ENCODE measurements at places on chromosomes 11 and 22.

GRCh38 chr11:61766353-61766841 lies 14.0 kb downstream of the MYRF start:
- DNase-seq: no peak

DNA sequence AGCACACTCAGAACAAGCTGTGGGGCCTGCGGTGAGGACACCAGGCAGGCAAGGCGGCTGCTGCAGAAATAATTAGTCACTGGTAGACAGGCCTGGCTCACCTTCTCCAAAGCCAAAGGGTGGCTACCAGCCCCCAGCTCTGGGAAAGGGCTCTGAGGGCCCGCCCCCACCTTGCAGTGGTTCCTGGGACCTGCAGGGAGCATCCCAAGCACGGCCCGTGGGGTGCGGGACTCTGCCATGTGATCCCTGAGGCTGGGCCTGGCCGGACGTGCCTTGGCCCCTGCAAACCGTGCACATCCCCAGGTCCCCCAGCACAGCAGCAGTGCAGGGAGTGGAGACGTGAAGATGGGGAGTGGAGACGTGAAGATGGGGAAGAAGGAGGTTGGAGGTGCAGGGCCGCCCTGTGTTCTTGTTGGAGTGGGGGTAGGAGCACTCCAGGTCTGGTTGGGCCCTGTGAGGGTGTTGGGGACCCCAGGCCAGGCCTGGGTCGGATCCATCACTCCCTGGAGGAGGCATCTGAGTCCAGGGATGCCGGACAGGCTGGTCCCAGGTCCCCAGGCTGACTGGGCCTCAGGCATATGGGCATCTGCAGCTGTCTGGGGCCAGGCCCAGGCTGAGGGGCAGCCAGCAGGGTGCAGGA lies 41.9 kb downstream of the RTN4R start:
- no peak for DNase-seq

DNA sequence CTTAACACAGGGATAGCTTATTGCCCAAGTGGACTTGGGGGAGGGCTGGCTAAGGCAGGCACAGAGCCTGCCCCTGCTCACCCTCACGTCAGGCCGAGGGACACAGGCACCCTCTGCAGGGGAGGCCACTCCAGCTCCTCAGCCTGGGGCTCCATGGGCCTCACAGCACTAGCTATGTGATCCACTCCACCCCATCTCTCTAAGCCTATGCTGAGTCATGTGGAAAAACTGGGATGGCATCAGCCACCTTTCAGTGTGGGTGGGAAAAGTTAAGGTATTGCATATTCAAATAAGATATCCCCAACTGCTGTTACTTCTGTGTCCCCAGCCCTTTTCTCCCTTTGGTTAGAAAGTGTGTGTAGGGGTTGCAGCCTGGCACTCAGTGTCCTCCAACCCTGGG lies 22.3 kb downstream of the RANGAP1 start:
- no peak for DNase-seq

GRCh38 chr11:75663808-75664207 lies 5.0 kb downstream of the MAP6 start:
- no peak for DNase-seq

- no peak for DNase-seq
Measured at GRCh38 chr22:35938226-35938625, 90.4 kb downstream of the RBFOX2 start.

DNA sequence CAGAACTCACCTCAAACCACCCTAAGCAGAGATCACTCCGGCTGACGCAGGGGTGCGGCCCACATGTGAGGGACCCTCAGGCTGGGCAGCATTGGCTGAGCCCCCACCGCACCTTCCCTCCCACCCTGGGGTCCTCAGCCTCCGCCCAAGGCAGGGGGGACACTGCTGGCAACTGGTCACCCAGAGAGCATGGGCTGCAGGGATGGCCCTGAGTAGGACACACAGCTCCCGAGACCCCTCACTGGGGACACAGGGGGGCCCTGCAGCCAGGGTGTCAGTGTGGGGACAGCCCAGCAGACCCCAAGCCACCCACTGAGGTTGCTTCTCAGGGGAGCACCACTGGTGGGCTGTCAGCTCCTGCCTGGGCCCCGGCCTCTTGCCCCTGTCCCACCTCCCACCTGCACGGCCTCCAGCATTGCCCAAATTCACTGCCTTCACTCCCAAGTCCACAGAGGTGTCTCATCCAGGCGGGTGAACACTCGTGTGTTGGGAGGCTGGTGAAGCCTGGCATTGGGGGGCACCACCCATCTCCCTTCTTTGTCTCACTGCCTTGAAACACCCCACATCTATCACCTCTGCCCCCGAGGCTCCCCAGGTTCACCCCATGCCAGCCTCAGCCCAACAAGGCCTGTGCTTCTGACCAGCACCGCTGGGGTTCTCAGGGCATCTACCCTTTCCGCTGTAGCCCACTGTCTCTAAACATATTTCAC lies 4.7 kb downstream of the C11orf21 start:
- DNase-seq: no peak

DNA sequence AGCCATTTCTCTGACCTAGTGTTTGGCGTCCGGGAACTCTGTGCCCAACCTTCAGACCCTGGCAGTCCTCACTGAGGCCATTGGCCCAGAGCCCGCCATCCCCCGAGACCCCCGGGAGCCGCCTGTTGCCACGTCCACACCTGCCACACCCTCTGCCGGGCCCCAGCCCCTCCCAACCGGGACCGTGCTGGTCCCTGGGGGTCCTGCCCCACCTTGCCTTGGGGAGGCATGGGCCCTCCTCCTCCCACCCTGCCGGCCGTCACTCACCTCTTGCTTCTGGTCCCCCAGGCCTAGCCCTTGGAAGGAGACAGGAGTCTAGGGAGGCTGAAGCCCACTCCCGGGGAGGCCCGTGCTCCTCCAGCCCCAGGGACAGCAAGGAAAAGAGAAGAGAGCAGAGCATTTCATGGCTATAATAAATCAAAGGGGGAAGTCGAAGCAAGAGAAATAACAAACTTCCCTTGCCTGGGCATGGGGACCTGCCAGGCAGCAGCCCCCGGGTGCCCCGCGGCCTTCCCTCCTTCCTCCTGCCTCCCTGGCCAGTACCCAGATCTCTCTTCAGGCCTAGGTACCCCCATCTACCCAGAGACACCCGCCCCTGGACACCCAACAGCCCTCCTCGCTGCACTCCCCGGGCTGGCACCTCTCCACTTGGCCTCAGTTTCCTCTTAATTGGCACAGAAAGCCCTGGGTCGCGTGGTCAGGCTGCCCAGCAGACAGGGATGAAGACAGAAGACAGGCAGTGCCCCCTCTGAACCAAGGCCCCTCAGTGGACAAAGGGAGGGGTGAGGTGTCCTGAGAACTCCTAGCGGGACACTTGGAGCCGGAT lies 13.0 kb upstream of the SLC39A13 start:
- no peak for DNase-seq

- no peak for DNase-seq
Measured at GRCh38 chr11:76049511-76049910, 156.8 kb downstream of the WNT11 start.

DNA sequence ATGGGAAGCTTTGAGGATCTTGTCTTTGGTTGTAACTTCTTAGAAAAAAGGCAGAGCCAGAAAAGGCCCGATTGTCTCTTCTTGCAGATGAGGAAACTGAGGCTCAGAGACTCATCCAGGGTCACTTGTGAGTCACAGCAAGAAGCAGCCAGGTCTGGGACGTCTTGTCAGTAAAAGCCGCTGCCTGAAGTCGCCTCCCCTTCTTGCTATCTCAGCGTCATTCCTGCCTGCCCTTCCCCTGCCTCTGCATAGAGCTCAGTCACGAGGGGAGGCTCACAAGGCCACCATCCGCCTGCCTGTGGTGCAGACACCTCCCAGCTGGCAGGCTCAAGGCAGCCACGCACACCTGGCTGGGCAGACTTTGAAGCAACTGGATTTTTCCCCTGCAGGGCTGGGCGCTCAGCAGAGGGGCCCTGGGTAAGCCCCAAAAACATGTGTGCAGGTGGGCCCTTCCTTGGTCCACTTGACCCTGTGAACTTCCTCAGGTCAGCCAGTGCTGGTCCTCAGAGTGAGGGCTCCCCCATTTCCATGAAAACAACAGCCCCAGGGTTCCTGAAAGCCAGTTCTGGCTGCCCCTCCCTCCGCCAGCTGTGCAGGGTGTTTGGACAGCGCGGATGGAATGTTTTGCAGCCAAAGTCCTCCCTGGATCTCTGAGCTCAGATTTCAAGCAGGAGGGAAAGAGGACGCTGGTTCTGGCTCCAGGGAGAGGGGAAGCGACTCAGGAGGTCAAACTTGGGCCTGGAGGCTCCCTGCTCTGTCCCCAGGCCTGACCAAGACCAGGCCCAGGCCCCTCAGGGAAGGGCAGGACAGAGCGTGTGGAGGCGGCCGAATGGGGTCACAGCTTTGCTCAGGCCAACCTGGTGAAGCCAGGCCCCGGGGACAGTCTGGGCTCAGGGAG lies 6.0 kb upstream of the RAB3IL1 start:
- DNase-seq: no peak

- no peak for DNase-seq
Measured at GRCh38 chr22:20092477-20092854, 12.4 kb downstream of the DGCR8 start.

GRCh38 chr11:38553148-38553547 lies 1955.1 kb upstream of the RAG2 start:
- DNase-seq: no peak

GRCh38 chr11:22786475-22786874 lies 43.1 kb downstream of the SVIP start:
- no peak for DNase-seq

DNA sequence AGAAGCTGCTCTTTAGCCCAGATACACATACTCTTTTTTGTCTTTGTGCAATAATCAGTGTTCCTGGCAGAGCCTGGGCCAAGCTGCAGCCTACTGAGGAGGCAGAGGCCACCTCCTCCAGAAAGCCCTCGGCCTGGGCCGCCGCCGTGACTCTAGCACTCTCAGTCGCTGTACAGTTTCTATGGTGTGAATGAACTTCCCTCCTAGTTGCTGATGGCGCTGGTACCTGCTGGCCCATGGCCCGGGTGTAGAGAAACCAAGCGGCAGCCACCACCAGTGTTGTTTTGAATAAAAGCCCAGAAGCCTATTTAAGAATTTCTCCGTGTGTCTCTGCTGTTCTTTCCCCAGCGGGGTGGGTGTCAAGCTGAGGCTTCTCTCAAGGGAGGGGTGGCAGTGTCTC lies 118.9 kb downstream of the CACNA1I start:
- DNase-seq: no peak

GRCh38 chr11:64546600-64546999 lies 44.4 kb upstream of the SLC22A12 start:
- no peak for DNase-seq

- no peak for DNase-seq
Measured at GRCh38 chr11:73137262-73137943, 4.7 kb downstream of the FCHSD2 start.

- no peak for DNase-seq
Measured at GRCh38 chr11:67680696-67681470, 6.5 kb upstream of the ALDH3B2 start.

- DNase-seq: no peak
Measured at GRCh38 chr22:48895831-48896765, 931.6 kb downstream of the BRD1 start.

GRCh38 chr11:80136991-80137390 lies 696.2 kb upstream of the TENM4 start:
- DNase-seq: no peak

DNA sequence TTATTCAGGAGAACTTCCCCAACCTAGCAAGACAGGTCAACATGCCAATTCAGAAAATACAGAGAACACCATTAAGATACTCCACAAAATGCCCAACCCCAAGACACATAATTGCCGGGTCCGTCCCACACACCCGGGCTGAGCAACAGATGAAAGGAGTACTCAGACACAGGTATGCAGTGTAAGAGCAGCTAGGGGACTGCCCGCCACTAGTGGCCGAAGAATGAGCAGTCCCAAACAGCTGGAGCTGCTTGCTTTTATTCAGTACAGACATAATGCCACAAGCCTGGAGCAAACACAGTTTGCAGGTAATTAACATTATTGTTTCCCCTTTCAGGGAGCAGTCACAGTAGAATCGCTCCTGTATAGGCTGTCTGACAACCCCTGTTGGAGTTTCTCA lies 364.6 kb downstream of the LUZP2 start:
- DNase-seq: no peak

GRCh38 chr22:20634560-20635226 lies 127.3 kb downstream of the MED15 start:
- no peak for DNase-seq

GRCh38 chr22:37187891-37188761 lies at the start of gene C1QTNF6:
TSS of gene C1QTNF6 (minus strand) at chr22:37188247. CDS start at chr22:37188213, 34 bp downstream.
- DNase-seq: no peak

DNA sequence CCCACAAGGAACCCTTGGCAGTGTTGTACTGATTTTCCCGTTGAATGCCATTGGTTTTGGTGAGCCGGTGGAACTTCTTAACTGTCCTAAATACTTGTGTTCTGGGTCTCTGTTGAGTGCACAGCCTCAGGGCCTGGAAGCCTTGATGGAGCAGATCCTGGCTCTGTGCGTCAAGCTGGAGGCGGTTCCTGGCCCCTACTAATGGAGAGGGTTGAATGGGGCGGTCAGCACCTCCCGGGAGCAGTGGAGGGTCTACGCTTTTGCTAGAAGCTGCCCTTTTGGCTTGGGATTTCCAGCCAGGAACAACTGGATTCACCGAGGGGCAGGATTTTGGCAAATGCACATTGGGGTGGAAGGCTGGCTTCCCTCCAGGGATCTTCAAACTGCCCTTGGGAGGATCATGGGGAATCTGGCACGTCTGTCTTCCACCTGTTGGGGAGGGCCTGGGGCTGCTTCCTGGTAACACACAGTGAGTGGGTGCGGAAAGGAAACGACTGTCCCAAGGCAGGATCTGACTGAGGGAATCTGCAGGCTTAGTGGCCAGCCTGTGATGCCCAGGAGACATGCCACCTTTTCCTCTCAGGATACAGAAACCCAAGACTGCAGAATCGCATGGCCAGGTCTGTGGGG lies 6.9 kb upstream of the OSBPL5 start:
- DNase-seq: no peak
